ENCODE measurements at places on chromosomes 3 and 15.

- no peak for DNase-seq
Observed at GRCh38 chr15:80090879-80091503, 31.5 kb downstream of the ZFAND6 start.

- DNase-seq = peak; percentile 19
Observed at GRCh38 chr3:72032441-72033135, 247.6 kb upstream of the PROK2 start.

GRCh38 chr3:16309558-16309957 is 44.5 kb downstream of the OXNAD1 start:
- peak; percentile 37 for DNase-seq

- no peak for DNase-seq
Observed at GRCh38 chr3:17905996-17906395, 163.6 kb upstream of the TBC1D5 start.

DNA sequence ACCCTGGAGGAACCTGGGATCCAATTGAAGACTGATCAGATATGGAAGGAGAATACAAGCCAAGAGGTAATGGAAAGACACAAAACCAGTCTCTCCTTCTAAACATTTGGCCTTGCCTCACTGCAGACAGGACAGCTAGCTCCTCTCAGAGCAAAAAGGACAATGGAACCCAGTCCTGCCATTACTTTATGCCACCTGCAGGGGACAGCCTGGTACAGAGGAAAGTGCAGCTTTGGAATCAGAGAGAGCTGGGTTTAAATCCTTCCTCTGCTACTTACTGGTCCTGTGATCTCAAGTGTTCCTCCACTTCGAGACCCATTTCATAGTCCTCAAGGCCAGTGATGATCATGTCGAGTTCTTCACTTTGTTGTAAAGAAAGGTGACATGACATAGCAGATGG is 159.4 kb upstream of the SMAD3 start:
- DNase-seq = no peak

DNA sequence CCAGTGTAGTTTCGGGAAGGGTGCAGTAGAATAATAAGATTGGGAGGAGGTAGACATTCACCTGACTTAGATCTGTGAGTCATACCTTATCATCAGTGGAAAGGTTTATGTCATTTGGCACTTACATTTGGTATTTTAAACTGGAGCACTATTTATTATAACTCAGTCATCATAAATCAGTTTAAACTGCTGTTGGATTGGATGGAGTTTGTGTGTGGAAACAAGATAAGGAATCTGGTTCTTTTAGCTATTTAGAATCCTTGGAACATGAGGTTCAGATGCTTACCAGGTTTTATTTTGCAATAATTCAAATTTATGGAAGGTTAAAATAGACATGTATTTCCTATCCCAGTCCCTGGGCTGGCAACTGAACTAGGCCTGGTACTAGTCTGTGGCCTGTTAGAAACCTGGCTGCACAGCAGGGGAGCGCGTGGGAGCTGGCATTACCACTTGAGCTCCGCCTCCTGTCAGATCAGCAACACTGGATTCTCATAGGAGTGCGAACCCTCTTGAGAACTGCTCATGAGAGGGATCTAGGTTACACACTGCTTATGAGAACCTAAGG is 34.5 kb downstream of the ZFAND6 start:
- peak; percentile 32 for DNase-seq

- DNase-seq = peak; percentile 29
Observed at GRCh38 chr3:109137761-109138160, 1.2 kb downstream of the C3orf85 start.

- DNase-seq = no peak
Observed at GRCh38 chr15:62190675-62191074, 25.6 kb upstream of the C2CD4B start.

GRCh38 chr15:33152502-33153109 is 41.9 kb downstream of the FMN1 start:
- DNase-seq = no peak

GRCh38 chr3:110743984-110744383 is 327.6 kb upstream of the NECTIN3 start:
- no peak for DNase-seq

GRCh38 chr3:49903451-49904424 is at the start of gene MST1R:
TSS of gene MST1R (minus strand) at chr3:49903873. CDS start at chr3:49903609, 264 bp downstream.
- peak; percentile 97 for DNase-seq
